Left cardiac atrium (tissue), 4 donors: ENCODE measurements at places on chromosomes 3 and 15.

- DNase-seq: no peak
Observed at GRCh38 chr3:115615001-115615814, 8.1 kb upstream of the GAP43 start.

- DNase-seq: no peak
Observed at GRCh38 chr15:37517191-37517895, 417.0 kb upstream of the MEIS2 start.

DNA sequence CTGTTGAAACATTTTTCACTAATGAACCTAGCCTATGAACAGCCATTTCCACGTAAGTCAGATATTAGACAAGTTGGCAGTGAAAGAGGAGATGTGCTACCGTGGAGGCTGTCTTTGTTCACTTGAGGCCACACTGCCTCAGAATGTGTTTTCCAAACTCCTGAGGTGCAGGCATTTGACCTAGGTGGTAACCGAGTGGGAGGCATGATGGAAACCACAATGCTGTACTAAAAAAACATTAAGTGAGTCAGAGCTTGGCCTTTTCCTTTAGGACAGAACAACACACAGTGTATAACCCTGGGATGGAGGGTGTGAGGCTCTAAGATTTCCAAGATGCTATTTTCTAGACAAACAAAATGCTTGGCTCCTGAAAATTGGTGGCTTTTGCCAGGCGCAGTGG is 406.3 kb downstream of the SOX2 start:
- DNase-seq: no peak

DNA sequence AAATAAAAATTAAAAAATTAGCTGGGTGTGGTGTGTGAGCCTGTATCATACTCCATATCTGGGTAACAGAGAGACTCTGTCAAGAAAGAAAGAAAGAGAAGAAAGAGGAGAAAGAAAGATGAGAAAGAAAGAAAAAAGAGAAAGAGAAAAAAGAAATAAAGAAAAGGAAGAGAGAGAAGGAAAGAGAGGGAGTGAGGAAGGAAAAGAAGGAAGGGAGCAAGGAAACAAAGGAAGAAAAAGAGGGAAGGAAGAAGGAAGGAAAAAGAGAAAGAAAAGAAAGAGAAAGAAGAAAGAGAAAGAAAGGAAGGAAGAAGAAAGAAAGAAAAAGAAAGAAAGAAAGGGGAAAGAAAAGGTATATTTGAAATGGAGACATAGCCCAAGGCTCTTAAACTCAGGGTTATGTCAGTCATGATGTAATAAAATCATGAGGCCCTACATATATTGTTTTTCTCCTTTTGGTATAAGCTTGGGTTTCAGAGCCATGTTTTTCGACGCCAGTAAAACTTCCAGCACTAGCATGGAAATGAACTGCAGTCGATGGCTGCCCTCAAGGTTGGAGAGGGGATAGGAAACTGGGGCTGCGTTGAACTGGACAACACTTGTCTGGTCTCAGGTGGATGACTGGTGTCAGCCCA is 38.0 kb upstream of the RFTN1 start:
- DNase-seq: no peak

DNA sequence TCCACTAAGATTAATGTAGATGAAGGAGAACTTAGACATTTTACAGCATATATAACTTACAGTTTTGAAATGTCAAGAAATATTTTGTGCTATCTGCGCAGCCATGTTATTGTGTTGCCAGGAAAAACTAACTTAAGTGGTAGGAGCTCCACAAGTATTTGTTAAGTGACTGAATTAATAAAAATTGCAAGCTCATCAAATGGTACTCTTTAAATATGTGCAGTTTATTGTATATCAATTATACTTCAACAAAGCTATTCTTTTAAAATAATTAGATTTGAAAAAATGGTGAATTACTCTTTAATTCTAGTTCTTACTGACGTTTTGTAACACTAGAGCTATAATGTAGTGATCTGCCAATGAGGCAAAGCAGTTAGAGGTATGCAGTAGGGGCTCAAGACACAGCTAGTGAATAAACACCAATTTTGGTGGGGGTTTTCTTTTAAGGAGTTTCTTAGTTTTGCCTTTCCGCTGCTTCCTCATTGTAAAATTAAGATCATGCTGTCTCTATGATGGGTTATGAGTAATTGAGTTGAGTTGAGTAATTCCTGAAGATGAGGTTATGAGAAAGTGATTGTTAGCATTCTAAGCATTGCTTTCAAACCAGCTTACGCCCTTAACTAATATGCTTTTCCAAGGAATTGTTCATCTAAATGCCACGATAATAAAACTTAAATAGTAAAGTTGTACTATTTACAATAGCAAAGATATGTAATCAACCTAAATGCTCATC is 10.9 kb upstream of the LXN start:
- no peak for DNase-seq

GRCh38 chr15:60525341-60526039 is 46.5 kb upstream of the ICE2 start:
- DNase-seq: no peak

GRCh38 chr3:197491478-197491877 is 64.3 kb downstream of the BDH1 start:
- DNase-seq: no peak

GRCh38 chr3:119810018-119810435 is 28.1 kb downstream of the NR1I2 start:
- DNase-seq: peak; percentile 40

GRCh38 chr15:93985176-93985575 is 246.2 kb upstream of the MCTP2 start:
- no peak for DNase-seq

- peak; percentile 89 for DNase-seq
Observed at GRCh38 chr3:37993820-37994638, 3.4 kb downstream of the VILL start.

GRCh38 chr3:71647751-71648150 is 64.2 kb upstream of the FOXP1 start:
- no peak for DNase-seq

DNA sequence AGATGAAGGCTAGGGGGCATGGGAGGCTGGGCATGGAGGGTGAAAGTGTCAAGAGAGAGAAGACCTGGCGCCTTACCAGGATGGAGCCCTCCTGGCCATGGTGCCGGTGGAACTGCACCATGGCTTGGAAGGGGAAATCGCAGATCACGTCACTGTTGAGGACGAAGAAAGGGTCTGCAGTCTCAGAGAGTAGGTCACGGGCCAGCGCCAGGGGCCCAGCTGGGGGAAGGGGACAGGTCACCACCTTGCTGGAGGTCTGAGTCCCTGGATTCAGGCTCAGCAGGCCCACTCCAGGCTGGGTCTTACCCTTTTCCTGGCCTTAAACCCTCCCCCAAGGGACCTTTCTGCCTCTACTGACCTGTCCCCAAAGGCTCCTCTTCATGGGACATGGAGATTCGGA is 855 bp downstream of the GMPPB start:
- no peak for DNase-seq

- DNase-seq: peak; percentile 54
Observed at GRCh38 chr3:16884748-16885592, at the start of gene PLCL2. PLCL2 (plus strand) TSS chr3:16884955; CDS start chr3:16885040, 85 bp downstream.

GRCh38 chr15:92949604-92950249 is 49.6 kb downstream of the CHD2 start:
- no peak for DNase-seq

DNA sequence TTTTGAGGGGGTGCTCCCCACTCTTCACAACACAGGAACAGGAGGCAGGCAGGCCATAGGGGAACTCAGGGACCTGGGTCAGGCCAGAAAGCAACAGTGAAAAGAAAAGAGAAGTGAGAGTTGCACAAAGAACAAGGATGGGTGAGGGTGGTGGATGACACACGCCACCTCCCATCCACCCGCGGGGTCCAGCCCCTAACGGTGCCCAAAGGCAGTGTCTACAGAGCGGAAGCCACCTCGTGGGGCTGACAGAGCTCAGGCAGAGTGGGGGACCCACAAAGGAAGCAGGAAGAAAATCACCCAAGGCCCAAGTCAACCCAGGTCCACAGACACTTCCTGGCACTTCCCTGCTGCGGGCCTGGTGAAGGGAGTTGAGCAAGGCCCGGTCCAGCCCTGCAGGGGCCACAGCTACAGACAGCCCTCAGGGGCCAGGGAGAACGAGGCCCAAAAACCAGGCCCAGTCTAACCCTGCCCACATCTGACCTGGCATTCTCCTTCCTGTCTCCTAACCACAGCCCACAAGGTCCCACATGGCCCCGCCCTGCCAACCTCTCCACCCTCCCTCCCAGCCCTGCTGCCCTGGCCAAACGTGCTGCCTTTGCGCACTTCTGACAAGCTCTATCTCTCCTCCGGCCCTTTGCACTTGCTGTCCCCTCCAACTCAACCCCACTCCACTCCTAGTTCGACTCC is 5.9 kb downstream of the NUP210 start:
- DNase-seq: peak; percentile 61

GRCh38 chr15:70281811-70282307 is 184.1 kb upstream of the TLE3 start:
- no peak for DNase-seq

GRCh38 chr15:100958326-100959065 is 39.3 kb downstream of the LRRK1 start:
- DNase-seq: no peak

DNA sequence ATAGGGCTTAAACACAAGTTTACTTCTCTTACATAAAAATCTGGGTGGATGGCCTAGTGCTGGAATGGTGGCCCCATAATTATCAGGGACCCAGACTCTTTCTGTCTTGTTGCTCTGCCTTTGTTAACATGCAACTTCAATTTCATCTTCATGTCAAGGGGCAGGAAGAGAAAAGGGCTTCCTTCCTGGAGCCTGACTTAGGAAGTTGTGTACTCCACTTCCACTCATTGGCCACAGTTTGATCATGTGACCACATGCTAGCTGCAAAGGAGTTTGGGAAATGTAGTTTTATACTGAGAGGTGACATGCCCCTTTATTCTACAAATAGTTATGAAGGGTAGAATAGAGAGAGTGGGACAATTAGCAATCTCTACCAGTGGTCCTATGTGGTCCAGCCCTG is 39.3 kb downstream of the RHCG start:
- DNase-seq: no peak

- no peak for DNase-seq
Observed at GRCh38 chr3:57518276-57518915, 25.7 kb downstream of the DNAH12 start.

DNA sequence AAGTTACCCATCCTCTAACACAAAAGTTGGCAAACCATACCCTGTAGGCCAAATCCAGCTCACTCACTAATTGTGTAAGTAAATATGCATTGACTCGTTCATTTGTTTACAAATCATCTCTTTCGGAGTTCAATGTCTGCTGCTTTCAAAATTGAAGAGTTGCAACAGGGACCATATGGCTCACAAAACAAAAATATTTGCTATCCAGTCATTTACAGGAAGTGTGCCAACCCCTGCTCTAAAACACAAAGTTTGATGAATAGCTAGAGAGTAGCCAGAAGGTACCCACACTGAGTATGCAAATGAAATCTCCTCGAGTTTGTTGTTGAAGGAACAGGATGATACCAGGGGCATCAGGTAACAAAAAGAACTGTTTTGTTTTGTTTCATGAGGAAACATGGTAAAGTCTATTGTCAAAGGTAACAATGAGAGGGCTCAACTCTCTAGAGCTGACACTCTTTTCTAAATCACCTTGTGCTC is 236.2 kb upstream of the THBS1 start:
- DNase-seq: no peak

DNA sequence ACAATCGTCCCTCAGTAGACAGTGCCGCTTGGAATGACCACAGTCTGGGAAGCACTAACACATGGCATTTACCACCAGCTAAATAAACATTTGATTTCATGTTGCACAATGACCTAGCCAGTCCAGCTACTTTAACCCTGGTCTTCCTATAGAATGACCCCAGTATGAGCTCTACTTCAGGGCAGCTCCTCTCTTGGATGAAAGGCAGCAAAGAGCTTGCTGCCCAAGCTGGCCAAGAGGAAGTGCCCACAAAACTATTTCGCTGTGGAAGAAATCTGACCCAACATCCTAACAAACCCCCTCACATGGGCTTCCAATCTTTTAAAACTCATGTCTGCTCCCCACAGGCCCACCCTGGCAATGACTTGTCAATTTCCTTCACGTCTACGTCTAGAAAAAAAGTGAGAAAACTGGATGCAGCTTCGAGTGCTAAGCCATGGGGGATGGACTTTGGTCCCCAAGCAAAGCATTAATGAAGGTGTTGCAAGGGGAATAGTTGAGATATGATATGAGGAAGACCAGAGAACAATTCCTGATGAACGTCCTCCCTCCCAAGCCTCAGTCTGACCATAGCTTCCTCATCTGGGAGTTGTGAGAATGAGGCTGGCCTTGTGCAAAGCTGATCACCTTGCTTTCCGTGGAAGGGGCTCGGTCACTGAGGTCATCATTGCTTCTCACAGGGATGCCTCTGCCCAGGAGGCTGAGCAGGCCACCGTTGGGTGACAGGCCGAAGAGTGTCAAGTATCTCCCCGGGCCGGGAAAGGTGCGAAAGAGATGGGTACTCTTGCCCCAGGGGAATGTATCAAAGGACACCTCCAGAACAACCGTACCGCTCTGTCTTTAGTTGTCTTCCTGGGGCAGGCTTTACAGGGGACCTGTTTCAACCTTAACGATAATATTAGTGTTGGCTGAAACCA is 964 bp downstream of the SLC25A20 start:
- no peak for DNase-seq

GRCh38 chr3:169383770-169384169 is 279.7 kb downstream of the MECOM start:
- no peak for DNase-seq

- DNase-seq: no peak
Observed at GRCh38 chr15:87727073-87727472, 529.5 kb downstream of the NTRK3 start.

DNA sequence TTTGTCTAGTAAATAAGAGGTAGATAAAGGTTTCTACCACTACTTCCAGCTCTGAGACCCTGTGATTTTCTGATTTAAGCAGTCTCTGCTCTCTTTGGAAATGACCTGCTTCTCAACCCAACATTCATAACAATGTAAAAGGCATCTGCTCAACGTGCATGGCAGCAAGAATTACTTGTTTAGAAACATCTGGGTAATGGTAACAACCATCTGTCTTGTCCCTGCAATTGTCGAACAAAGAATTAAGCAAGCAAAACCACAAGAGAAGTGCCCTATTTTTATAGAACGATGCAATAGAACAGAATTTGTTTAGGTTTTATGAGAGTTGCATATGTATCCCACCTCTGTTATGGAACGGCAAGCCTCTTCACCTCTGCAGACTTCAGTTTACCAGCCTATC is 7.1 kb upstream of the FSIP1 start:
- no peak for DNase-seq

- no peak for DNase-seq
Observed at GRCh38 chr3:45693941-45694521, 4.8 kb downstream of the SACM1L start.
